ENCODE measurements at places on chromosomes 6 and 20. TPM values are rescaled to one million over a fixed set of nuclear protein-coding genes. Genes with fewer than 3 reads are reported as not detected.

DNA sequence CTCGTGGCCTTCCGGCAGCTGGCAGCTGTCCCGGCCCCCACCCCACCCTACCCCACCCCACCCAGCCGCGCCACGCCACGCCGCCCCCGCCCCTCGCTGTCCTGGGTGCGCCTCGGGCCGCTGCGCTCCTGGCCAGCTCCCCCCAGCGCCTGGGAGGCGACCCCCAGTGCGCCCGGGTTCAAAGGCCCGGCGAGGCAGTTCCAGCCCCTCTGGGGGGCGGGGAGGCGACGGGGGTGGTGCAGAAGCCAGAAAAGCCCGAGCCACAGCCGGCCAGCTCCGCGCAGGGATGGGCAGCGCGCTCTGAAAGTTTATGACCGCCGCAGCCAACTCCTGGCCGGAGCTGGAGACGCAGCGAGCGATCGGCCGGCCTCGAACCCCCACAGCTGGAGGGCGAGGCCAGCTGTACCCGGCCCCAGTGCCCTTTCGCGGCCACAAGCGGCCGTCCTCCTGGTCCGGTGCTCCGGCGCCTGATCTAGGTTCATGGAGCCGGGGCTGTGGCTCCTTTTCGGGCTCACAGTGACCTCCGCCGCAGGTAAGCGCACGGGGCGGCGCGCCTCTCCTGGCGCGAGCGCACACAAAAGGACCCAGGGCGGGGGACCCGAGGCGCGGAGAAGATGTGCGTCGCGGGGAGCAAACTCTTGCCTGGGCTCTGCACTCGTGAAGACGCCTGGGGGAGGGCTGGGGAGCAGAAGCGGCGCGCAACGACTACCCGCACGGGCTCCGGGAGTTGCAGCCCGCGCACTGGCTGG lies at the start of gene EDN3:
EDN3 (plus strand) TSS at position 279 of the 749 bp plus-strand sequence; CDS start at position 481, 202 bp downstream.
- no peak for DNase-seq

DNA sequence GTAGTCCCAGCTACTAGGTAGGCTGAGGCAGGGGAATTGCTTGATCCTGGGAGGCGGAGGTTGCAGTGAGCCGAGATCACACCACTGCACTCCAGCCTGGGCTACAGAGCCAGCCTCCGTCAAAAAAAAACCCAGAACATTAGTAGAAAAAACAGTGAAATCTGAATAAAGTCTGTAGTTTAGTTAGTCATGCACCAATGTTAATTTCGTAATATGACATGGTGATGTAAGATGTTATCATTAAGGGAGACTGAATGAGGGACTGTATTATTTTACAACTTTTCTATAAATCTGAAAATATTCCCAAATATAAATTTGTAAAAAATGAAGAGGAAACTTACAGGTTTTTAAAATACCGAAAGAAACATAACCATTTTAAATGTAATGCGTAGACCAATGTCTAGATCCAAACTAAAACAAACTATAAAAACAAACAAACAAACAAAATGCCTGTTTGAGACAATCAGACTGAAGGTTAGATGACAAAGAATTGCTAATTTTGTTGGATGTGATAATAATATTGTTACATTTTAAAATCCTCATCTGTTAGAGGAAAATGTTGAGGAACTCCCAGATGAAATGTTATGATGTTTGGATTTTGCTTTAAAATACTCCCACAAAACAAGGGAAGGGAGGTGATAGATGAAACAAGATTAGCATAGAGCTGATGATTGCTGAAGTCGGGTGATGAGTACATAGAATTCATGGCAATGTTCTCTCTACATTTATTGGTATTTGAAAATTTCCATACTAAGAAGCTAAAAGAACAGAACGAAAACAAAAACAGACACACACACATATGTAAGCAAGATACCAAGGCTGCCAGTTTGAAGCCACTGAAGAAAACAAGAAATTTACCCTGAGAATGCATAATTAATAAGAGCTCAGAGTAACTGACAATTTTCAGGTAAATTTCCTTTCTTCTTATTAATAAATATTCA lies 1.8 kb downstream of the GSTA4 start:
- peak; percentile 18 for DNase-seq

DNA sequence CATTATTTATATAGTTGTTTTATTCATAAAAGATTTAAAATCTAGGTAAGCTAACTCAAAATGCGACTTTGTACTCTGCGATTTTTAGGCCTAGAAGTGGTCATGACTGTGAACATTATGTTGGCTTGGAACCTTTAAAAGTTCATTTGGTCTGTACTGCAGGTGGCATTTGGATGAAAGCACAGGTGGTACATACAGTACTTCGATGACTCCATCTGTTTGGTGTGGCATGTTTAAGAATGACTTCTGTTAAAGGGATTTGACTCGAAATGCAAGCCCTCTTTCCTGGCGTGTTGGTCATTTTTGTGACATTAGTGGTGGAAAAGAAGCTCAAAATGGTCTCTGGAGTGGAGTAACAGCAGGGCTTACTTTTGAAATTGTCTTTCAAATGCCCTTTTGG lies 118.1 kb downstream of the UST start:
- DNase-seq: no peak

DNA sequence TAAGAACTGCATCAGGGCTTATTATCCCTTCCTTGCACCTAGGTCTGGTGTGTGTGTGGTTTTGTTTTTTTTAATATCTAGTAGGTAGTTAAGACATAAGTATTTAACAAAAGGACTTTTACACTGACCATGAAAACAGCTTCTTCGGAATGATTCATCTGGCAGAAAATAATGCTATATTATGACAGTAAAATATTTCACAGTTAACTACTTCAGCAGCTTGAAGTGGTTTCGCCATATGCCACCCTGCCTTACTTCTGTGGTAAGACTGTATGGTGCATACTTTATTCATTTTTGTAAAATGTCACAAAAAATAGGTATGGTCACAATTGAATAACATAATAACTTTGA lies 858 bp upstream of the PTPRK start:
- no peak for DNase-seq

DNA sequence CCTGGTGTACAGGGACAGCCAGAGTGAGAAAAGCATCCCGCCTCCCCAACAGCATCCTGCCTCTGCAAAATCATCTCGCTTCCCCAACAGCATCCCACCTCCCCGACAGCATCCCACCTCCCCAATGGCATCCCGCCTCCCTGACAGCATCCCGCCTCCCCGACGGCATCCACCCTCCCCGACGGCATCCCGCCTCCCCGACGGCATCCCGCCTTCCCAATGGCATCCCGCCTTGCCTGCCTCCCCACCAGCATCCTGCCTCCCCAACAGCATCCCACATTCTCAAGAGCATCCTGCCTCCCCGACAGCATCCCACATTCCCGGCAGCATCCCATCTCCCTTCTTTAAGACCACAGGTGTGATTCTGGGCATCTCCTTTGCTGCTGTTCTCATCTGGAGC lies 46.0 kb upstream of the NXT1 start:
- DNase-seq: no peak

NNAT gene
- total RNA-seq: not detected

GRCh38 chr6:159163901-159164370 lies 5.3 kb upstream of the FNDC1 start:
- DNase-seq: no peak

DNA sequence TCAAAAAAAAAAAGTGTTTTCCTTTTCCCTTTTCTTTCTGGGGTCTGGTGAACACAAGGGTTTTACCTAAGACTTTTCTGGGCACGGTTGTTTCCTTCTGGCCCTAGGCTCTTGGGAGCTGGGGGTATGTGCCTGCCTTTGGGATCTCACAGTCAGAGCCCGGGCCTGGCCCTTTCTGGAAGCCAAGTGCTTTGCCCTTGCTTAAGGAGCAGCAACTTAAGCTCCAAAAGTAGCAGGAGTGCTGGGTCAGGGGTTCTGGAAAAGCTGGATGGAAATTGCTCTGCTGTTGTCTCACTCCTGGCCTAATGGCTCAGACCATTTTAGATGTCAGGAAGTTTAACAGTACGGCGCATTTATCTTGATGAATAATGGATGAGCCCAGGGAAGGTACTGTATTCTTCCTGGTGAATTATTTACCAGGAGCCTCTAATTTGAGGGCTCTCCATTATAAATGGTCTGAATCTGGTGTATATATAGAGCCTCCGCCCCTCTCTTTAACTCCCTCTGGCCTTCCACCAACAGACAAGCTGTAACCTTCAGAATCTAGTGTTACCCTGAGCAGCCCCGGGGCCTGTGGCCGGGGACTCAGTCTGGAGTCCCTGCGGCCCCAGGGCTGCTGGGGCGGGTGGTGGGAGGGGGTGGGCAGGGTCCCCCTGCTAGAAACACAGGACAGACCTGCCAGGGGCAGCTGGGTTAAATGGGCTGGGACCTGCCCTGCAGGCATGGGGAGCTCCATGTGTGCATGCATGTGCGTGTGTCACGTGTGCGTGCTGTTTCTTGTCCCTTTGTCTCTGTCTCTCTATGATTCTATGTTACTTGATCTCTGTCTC lies 37.5 kb downstream of the PTK7 start:
- peak; percentile 58 for DNase-seq

DNA sequence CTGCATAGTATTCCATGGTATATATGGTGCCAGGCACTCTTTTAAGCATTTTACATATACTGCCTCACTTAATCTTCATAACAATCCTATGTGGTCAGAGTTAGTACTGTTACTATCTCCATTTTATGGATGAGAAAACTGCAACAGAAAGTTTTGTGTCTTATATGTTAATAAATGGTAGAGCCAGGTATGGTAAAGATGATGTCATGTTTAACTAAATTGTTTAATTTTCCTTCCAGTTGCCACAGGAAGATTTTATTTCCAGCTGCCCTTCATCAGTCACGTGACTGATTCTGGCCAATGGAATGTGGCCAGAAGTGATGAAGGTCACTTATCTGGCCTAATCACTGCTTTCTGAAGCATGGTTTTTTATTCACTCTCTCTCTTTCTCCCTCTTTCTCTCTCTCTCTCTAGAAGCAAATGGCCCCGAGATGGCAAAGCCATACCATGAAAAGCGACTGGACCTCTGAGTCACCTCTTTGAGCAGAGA lies 75.7 kb upstream of the BTBD3 start:
- DNase-seq: no peak
